ENCODE measurements at places on chromosomes 1 and 21.

- no peak for DNase-seq
These were observed 21.6 kb downstream of the AK5 start for GRCh38 chr1:77303387-77303786.

DNA sequence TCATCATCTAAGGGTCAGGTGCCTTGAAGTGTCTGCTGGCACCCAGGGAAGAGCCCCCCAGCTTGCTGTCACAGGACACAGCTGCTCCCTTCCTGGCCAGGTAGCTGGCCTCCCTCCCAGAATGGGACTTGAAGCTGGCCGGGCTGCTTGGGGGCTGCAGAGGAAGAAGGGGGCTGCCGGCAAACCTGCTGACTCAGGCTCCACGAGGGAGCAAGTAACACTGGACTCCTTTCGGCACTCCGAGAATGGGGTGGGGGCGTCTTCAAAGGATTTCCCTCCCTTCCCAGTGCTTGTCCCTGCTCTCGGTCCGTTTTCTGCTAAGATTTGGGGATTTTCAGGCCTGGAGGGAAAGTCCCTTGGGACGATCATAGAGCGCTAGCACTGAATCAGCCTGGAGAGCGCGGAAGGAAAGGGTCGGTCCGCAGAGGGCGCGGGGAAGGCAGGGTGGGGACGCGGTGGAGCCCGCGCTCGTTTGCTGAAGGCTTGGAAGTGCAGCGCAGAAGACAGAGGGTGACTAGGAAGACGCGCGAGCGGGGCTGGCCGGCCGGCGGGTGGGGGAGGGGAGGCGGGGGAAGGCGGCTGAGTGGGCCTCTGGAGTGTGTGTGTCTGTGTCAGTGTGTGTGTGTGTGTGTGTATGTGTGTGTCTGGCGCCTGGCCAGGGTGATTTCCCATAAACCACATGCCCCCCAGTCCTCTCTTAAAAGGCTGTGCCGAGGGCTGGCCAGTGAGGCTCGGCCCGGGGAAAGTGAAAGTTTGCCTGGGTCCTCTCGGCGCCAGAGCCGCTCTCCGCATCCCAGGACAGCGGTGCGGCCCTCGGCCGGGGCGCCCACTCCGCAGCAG, at the start of gene CSF1:
CSF1 (plus strand) TSS at position 727 of the 840 bp plus-strand sequence. CDS start 175 bp downstream, outside the sequence.
- DNase-seq, result peak; percentile 76

- no peak for DNase-seq
These were observed 85.9 kb downstream of the MRPL37 start for GRCh38 chr1:54285815-54286345.

- no peak for DNase-seq
These were observed 60.4 kb upstream of the ACOT11 start for GRCh38 chr1:54487571-54488050.

DNA sequence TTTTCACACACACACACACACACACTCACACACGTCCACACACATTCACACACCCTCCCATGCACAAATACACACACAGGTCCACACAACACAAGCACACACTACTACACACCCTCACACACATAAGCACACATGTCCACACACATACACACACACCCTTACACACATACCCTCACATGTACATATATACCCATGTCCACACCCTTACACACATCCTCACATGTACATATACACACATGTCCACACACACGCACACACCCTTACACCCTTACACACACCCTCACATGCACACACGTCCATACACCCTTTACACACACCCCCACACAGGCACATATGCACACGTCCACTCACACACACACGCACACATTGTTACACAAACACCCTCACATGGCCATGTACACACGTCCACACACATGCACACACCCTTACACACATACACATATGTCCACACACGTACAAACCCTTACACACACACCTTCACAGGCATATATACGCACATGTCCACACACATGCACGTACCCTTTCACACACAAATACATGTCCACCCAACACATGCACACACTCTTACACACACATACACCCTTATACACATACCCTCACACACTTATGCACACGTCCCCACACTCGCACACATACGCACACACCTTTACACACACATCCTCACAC, 50.7 kb downstream of the RGS7 start:
- DNase-seq, result no peak
